ENCODE measurements at places on chromosomes 5 and 9.

DNA sequence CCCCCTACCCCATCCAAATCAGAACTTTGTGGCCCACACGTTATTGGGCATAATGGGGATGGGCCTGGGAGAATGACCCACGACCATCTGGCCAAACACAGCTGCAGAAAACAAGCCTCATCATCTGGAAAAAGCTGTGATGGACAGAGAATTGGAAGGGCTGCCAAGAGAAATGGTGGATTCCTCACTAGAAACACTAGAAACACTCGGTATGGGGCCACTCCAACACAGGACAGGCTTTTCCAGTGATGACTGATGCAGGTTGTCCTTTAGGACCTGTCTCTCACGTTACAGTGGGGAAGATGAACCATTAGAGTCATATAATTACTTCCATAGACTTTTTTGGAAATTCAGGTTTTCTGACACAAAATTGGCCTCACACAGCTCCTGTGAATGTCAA, 172.4 kb upstream of the TARS1 start:
- DNase-seq, result no peak

DNA sequence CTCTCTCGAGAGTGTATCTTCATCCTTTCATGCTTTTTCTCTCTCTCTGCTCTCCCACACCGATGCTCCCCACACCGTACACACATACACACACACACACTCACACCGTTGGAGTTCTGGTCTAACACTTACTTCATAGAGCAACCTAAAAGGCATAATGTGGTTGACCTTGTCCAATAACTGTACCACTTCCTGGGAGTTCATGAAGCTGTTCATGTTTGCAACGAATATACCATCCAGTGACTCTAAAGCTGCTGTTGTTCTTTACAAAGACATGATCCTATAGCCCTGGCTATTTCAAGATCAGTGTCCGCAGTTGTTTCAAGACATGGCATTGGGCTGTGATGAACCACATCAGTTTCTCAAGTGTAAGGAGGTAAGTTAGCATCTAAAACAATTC, 10.0 kb downstream of the MEF2C start:
- DNase-seq, result no peak

GRCh38 chr9:122065923-122066629, 27.0 kb downstream of the TTLL11 start:
- no peak for DNase-seq

- no peak for DNase-seq
These were observed 2.7 kb downstream of the NDST1 start for GRCh38 chr5:150510460-150511263.

DNA sequence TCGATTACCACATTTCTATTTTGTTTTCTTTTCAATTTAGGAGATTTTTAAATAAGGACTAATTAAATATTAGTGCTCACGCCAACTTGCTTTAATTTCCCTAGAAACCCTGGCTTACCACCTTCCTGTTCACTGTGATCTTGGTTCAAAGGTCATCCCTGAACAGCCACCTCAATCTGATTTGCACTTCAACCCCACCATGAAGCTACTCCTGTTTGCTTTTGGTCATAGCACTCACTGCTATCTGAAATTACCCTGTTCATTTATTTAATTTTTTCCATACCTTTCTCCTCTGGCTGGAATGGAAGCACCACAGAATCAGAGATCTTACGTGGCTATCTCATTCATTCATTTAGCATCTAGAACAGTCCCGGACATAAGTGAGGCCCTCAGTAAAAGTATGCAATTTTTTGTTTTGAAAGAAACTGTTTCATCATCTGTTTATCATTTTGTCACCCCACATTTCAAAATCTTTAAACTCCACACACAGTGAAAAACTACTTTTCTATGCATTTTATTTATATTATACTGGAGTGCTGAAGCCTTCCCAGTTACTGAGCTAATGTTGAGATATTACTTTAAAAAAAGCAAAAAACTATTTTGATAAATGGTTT, 17.2 kb upstream of the ADAMTSL1 start:
- no peak for DNase-seq

- DNase-seq, result no peak
These were observed 1.7 kb downstream of the TUT7 start for GRCh38 chr9:86352440-86353077.

DNA sequence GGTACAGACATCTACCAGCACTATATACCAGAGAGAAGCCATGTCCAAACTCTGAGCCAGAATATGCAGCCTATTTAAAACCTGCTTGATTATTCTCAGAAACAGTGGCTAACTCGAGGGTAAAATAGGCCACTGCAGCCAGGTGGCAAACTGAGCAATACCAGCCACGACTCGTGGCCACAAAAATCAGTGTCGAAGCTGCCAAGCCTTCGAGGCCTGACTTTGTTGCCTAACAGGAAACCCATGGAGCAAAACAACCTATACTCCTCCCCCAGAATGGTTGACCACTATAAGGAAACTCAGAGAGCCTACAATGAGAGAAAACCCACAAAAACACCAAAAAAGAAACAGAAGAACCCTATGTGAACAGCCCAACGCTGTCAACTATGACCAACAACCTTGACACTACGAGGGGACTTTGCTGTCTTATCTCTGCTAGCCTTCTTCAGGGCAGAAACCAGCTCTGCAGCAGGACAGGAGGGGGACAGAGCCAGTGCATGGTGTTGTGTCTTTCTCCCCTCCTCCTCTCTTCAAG, 133.8 kb downstream of the TMEM174 start:
- DNase-seq, result no peak

- no peak for DNase-seq
These were observed 585.3 kb downstream of the EBF1 start for GRCh38 chr5:158514319-158514985.

GRCh38 chr9:69768716-69769115, 8.9 kb upstream of the PTAR1 start:
- no peak for DNase-seq

- no peak for DNase-seq
These were observed 9.6 kb downstream of the ITGA2 start for GRCh38 chr5:52998552-52999313.

DNA sequence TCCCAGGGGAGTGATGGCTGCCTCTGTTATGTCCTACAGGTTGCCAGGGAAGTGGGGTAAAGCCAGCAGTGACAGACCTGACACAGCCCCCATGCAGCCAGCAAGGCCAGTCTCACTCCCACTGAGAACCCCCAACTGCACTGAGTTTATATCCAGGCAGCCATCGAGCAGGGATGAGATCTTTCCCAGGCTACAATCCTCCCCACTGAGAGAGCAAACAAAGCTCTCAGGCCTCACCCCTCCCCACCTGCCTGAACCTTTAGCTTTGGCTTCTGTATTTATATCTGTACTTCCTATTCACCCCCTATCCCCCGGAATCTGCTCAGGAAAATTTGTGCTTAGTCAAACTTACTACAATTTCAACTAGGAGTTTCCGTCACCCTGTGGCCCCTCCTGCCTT, 284.1 kb downstream of the FAM170A start:
- DNase-seq, result no peak

DNA sequence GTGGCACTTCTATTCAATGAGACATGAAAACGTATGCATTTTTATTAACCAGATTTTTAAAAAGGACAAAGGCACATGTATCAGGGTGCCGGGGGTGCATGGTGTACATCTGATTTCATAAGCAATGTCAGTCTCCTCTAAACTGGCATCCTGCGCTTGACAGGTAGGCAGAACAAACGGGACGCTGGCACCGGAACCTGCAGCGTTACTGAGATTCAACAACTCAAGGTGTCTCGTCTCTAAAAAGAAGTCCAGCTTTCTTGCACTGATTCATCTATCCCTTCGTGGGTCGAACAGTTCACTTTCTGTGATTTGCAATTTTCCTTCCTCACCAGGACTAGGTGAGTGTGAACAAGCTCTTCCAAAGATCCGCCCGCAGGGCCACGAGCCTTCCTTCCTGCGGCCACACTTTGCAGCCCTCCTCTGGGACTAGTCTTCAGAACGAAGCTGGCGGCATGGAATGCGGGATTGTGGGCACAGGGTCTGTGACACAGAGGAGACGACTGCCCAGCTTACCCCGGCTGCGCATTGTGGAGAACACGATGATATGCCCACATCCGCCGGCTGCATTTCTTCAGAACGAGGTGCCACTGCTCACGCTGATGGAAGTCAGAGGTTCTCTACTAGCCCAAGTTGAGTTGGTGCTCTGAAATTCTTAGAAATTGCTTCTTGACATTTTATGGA, 7.2 kb downstream of the SLC6A3 start:
- no peak for DNase-seq

GRCh38 chr9:96048956-96049831, 173.7 kb downstream of the ERCC6L2 start:
- no peak for DNase-seq

DNA sequence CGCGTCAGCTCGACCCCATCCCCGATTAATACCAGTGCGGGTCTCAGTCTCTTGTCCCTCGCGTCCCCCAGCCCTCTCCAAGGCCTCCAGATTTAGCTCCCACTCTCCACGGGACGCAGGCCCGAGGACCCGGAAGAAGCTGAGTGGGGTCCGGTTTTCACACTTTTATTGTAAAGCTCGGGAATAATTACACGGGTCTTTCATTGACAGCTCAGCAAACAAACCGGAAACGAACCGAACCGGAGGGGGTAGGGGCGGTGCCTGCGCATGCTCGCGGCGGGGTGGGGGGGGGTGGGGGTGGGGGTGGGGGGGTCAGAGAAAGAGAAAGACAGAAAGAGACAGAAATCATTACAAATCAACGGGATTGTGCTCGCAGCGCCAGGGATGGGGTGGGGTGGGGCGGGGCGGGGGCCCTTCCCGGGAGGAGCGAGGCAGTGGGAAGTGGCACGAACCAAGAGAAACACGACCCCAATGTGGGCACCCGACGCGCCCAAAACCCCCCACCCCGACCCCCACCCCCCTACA, 27.9 kb downstream of the PCDH1 start:
- DNase-seq, result no peak

DNA sequence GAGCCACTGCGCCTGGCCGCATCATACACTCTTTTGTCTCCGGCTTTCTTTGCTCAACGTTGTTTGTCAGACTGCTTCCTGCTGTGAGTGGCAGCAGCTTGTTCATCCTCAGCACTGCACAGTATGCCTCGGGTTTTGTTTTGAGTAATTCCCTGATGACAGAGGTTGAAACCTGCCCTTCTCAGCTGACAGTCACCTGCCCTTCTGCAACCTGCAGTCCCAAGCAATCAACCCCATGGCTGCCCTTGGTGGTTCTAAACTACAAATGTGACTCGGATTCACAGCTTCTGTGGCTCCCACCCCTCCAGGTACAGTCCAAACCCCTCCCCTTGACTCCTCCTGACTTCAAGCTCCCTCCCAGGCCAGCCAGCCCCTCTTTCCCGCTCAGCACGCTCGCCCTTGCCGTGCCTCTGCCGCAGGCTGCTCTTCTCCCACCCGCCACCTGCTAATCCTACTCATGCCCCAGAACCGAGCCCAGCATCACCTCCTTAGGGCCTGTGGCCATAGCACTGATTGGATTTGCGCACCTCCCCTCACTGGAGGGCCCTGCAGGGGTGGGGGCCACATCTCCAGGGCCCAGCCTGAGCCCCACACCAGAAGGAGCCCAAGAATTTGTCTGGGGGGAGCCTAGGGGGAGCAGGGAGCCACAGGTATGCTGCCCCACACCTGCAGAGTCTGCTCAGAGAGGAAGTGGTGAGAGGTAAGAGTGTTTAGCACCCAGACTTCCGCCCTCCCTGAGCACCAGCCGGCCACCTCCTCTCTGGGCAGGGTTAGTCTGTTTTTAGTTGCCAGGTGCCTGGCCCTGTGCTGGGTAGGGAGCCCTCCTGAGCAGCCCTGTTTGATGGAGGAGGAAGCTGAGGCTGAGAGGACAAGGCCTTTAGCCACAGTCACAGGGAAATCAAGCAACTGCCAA, 10.1 kb downstream of the EEIG1 start:
- DNase-seq, result no peak

- DNase-seq, result no peak
These were observed 199.8 kb upstream of the MVB12B start for GRCh38 chr9:126126807-126127206.

GRCh38 chr5:1724822-1725602, 74.6 kb downstream of the MRPL36 start:
- DNase-seq, result no peak

DNA sequence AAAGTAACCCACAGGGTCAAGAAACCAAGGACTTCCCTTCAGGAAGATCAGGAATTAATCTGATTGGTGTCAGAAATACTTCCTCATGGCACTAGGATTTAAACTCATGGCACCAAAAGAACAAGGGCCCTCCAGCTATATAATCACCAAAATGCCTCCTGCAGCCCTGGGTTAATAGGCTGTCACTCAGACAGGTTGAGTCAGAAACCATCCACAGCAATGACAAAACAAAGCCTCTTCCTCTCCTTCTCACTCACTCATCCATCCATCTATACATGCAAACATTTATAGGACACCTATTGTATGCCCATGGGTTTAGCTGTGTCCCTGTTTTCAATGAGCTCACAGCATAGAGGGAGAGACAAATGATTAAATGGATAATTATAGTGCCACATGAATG, 62.5 kb upstream of the SPOCK1 start:
- DNase-seq, result no peak

DNA sequence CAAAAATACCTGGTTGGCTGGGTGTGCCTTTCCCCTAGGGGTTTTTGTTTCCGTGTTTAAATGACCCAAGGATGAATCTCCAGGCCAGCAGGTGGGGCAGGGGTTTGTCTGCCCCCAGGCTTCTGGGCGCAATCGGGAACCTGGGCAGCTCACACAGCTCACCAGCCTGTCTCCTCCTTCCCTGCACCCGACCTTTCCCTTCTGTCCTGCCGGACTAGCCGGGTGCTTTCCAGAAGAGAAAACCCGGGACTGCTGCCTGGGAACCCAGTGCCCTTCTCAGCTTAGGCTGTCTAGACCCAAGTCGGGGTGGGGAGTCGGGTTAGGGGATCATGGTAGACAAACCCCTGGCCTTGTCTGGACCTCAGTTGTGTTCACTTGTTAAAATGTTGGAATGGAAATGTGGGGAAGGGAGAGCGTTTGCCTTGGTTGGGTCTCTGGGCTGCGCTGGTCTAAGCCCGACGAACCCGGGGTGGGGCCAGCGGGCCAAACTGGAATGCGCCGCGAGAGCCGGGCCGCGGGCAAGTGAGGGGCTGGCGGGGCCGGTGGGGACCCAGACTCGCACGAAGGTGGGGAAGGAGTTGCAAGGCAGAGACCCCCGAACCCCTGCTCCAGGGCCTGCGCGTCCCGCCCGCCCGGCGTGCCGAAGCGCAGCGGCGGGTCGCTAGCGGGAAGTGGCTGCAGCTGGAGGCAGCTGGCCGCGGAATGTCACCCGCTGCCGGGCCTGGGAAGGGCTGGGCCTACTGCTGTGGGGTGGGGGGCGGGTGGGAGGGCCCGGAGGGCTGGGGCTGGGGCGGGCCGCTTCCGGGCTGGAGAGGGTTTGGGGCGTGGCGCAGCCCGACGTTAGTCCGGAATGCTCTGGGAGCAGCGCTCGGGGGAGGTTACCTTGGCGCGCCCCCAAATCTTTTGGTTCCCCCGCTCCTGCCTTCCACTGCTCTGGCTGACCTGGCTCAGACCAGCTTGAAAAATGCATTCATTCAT, 84.6 kb downstream of the DAB2IP start:
- no peak for DNase-seq

DNA sequence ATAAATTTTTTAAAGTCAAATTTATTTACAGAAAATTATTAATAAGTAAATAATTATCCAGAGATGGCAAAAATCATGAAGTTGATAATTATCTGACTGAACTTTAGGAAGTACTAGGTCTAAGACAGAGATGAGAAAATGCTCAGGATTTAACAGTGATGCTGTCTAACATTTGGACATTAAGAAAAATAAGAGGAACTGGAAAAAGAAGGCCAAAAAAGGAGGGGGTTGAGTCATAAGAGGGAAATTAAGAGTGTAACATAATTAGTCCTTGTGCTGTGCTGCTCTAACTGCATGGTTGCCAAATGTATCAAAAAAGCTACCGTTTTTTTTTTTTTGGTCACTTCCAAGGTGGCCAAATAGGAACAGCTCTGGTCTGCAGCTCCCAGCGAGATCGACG, 35.4 kb upstream of the TUT7 start:
- no peak for DNase-seq

- no peak for DNase-seq
These were observed 74.4 kb upstream of the RUSC2 start for GRCh38 chr9:35415402-35416097.

Data from esophagus squamous epithelium (tissue), 5 donors.